ENCODE measurements at places on chromosomes 12 and 14.
A peak's percentile ranks its signal among the peaks of the same experiment; 100 is the strongest.

DNA sequence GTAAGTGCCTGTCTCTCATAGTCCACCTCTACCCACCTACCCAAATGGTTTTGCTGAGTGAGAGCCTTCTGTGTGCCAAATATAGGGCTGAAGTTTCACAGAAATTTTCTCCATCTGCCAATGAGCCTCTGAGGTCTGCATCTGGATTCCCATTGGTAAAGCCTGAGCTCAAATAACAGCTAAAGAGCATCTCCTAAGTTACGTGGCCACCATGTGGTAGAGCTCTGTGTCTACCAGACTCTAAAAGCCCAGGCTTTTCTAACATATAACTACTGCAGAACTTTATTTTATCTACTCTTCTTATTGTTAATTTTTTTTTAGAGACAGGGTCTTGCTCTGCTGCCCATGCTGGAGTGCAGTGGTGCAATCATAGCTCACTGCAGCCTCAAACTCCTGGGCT is 16.0 kb downstream of the AMDHD1 start:
- DNase-seq: no peak

DNA sequence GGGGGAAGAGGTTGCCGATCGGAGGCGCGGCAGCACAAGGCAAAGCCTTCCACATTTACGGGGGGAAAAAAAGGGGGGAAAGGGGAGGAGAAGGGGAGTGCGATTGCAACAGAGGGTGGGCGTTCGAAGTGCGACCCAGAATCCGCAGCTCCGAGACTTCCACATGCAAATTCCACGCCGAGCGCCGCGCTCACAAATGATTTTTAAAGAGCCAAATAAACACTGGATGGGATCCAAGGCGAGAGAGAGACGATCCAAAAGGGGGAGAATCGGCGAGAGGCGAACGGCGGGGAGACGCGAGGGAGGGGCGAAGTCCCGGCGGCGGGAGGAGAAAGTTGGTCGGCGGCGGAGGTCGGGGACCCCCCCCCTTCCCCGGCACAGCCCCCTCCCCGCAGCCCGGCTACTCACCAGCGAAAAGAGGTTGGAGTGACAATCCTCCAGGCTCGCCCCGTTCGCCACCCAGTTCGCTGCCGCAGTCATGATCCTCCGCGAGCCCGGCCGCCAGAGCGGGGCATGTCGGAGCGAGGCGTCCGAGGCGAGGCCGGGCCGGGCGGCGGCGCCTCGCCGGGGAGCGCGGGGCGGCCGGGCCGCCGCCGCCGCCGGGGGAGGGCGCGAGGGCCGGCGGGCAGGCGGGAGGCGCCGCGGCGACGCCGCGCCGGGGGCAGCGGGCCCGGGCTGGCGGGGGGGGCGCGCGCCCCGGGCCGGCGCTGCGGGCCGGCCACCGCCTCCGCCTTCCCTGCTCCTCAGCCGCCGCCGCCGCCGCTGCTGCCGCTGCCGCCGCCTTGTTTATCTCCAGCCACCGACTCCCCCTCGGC is 634 bp downstream of the MED13L start:
- peak; percentile 8 for DNase-seq

DNA sequence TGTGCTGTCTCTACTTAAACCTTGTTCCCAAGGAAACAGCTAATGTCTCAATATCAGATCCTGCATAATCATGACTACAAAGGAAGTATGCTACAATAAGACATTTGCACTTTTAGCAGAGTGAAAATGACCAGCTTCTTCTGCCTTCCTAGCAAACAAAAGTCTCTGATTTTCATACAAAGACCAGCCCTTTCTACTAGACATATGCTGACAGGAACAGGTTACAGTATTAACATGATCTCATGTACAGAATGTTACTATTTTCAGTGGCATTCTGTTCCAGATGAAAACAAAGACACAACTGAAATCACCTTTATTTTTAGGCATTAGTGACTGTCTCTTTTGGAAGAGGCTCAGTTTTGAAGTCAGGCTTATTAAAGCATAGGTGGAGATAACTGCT is 228.6 kb downstream of the MED13L start:
- no peak for DNase-seq

- DNase-seq: no peak
Measured at GRCh38 chr12:12714276-12715021, 2.7 kb upstream of the CDKN1B start.

All from thoracic aorta (tissue), 2 donors.